ENCODE measurements at places on chromosomes 13 and 19.

DNA sequence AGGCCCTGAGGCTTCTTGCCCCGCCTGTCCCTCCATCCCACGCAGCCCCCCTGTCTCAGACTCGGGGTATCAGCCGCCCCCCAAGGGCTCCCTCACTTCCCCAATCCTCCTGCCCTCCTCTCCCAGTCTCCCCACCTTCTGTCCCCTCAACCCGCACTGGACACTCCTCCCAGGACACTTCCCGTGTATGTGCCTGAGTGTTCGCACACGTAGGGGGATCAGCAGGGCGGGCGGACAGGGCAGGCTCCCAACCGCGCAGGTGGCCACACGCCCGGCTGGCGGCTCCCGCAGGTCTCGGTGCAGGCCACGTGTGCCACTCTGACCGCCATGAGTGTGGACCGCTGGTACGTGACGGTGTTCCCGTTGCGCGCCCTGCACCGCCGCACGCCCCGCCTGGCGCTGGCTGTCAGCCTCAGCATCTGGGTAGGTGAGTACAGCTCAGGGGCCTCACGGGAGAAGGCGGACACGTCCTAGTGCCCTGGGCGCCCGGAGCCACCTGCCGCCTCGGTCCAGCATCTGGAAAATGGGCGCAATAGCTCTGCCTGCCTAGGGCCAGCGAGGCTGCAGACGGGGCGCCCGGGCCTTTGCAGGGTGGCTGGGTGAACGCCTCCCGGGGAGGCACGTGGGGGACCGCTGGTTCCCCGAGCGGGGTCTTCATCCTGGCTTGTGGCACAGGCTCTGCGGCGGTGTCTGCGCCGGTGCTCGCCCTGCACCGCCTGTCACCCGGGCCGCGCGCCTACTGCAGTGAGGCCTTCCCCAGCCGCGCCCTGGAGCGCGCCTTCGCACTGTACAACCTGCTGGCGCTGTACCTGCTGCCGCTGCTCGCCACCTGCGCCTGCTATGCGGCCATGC is 2.3 kb downstream of the KISS1R start:
- no peak for DNase-seq

DNA sequence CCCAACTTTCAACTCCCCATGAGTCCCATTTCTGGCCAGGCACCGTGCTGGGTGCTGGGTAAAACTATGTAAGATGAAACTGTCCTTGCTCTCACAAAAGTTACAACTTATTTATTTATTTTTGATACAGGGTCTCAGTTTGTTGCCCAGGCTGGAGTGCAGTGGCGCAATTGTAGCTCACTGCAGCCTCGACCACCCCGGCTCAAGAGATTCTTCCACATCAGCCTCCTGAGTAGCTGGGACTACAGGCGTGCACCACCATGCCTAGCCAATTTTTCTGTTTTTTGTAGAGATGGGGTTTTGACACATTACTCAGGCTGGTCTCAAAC is 12.9 kb upstream of the CADM4 start:
- no peak for DNase-seq

- DNase-seq = no peak
These were observed 358.9 kb downstream of the DLEU7 start for GRCh38 chr13:50484472-50485113.

DNA sequence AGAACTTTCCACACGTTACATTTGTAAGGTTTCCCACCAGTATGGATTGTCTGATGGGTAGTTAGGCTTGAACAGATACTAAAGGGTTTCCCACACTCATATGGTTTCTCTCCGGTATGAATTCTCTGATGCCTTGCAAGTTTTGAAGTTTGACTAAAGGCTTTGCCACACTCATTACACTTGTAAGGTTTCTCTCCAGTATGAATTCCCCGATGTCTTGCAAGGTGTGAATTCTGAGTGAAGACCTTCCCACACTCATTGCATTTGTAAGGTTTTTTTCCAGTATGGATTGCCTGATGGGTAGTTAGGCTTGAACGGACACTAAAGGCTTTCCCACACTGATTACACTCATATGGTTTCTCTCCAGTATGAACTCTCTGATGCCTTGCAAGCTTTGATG is 7.6 kb upstream of the ZNF415 start:
- DNase-seq = no peak

GRCh38 chr19:28887920-28888618 is 324.9 kb downstream of the UQCRFS1 start:
- no peak for DNase-seq

- DNase-seq = no peak
These were observed 104.0 kb downstream of the COL4A2 start for GRCh38 chr13:110410936-110411687.

- no peak for DNase-seq
These were observed 14.0 kb downstream of the ADGRE5 start for GRCh38 chr19:14395262-14395661.

DNA sequence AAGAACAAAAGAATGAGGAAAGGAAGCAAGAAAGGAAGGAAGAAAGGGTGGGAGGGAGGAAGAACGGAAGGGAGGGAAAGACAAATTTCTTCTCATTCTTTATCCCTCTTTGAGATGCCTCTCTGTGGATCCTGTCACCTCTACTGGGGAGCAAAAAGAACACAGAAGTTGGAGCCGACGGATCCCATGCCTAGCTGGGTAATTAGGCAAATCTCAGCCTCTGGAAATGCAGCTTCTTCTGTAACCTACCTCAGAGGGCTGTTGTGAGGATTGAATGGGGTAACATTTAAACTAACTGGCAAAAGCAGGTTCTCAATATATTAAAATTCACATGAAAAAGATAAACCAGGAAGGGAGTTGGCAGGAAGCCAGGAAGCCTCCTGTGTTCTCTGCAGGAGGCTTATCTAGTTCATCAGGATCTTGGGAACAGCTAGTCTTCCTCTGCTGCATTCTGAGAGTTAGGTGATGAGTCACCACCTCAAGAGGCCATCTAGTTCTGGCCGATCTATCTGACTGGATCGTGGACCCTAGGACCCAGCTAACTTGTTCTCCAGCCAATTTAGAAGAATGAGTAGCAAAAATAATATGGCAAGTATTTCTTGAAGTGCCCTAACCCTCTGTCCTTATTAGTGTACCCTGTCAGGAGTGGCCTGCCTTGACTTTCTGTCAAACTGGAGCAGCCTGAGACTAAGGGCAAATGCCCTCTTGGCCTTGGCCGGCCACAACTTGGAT is 15.2 kb upstream of the CPB2 start:
- no peak for DNase-seq

DNA sequence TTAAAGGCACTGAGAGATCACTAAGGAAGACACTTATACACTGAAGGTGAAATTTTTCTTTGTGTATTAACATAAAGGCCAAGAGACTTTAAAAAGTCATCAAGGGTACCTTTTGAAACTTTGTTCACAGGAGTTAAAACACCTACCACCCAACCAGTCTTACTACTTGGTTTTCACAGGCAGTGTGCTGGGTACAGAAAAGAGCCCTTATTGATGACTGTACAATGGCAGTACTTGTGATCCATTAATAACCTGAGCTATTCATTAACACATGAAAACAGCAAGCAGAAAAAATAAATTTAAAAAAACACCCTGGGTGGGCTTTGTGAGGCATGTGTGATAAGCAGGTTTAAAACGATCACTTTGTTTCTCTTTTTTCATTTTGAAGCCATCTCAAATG is 148.9 kb downstream of the TBC1D4 start:
- DNase-seq = no peak

- DNase-seq = no peak
These were observed 462.5 kb downstream of the FGF14 start for GRCh38 chr13:101939370-101939769.

DNA sequence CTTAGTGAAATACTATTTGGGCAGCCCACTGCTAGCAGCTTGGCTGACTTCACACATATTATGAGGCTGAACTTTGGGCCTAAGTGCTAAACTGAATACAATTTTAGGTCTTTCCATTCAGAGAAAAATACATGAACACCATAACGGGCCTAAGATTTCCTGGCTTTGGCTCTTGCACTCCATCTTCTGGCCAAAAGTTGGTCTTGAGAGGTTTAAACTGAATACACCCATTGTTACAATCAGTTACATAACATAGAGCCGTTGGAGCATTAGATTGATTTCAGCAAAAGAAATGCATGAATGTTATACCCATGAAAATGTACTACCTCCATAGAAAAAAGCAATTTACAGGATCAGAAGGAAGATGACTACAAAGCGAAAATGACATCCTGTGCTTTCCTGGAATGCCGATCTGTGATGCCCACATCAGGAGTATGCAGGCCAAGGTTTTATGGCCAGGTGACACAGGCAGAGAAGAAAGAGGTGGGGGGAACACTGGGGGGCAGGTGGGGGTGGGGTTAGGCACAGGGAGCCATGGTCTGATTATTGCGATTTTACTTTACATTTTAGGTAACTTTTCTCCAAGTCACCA is 11.1 kb upstream of the SHISA2 start:
- DNase-seq = no peak

GRCh38 chr13:42990291-42991232 is 1.5 kb downstream of the EPSTI1 start:
- DNase-seq = no peak

Data from D721Med (cell line).